ENCODE measurements at places on chromosomes 7 and 10.

DNA sequence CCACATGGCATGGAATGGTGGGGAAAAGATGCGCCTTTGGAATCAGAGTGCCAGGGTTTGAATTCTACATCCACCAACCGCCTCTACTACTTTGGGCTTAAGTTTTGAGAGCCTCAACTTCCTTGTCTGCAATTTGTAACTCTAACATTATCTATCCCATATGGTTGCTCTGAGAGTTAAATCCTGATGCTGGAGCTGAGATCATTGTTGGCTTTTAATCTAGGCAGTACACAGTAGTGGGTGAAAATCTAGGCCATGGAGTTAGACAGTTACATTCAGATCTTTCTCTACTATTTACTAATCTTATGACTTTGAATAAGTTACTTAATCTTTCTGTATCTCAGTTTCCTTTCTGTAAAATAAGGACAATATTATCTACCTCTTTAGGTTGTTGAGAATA lies 149.7 kb upstream of the AOAH start:
- DNase-seq: no peak

DNA sequence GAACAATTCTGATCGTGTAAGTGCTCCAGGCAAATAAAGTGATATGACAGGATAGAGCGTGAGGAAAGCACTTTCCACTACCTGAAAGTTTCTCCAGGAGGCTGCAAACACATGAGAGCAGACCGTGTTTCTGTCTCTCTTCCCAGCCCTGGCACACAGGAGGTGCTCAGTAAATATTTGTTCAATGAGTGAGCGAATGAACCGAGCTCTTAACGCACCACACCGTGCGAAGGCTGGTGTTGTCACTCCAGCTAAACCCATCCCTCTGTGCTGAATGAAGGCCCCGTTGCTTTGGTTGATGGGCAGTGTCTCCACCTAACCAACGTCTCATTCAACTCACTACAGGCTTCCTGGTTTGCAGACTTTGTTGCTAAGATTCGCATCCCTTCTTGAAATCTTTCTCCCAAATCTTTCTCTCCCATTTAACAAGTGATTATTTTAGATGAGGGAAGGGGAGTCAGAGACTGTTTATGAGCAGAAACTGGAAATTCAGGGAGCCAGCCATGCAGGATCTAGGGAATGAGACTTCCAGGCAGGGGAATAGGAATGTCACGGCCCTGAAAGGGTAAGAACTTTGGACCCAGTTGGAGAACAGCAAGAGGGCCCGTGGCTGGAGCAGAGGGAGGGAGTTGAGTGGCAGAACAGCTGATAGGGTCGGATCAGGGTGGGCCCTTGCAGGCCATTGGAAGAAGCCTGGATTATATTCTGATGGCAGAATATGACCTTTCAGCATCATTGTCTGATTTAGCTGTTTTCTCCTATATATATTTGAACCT lies 282.6 kb downstream of the CAMK1D start:
- no peak for DNase-seq

DNA sequence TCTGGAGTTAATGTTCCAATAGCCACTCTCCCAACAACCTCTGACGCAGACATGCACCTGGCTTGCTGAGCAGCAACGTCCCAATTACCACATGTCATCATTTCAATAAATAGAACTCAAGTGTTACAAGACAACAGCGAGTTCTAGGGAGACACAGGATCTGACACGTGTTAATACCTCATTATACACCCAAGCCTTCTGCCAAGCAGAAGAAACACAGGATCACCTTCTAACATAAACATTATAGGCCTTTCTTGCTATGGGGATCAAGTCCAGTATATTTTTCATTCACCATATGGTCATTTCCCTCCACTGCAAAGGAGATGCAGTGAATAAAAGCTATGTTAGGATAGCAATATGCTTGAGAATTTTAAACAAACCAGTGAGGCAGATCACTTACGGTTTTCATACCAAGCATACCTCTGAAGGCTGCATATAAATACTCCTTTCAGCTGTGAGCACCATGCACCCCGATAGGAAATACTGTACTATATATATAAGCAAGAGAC lies 74.2 kb downstream of the JAZF1 start:
- DNase-seq: no peak

- DNase-seq: no peak
These were observed 137.0 kb upstream of the SEMA3A start for GRCh38 chr7:84331616-84332015.

- no peak for DNase-seq
These were observed 89.5 kb downstream of the ALOX5 start for GRCh38 chr10:45463244-45464116.

GRCh38 chr10:99450156-99450555 lies 19.7 kb upstream of the GOT1 start:
- no peak for DNase-seq

DNA sequence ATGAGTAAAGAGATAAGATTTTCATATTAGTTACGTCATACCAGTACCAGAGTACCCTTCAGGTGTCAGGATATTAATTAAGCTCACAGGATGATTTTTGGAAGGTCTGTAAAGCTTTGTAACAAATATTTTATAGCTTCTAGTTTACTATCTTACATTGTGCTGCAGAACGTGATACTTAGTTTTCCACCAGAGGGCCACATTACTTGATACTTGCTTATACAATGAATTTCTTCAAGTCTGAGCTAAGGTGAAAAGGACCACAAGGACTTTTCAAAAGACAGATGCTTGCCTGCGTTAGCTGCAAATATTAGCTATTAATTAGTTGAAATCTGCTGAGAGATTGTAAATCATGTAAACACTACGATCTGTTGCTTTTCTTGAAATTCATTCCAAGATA lies 12.2 kb downstream of the FOXP2 start:
- no peak for DNase-seq

- DNase-seq: no peak
These were observed 14.3 kb downstream of the ADAM12 start for GRCh38 chr10:126373972-126374371.

DNA sequence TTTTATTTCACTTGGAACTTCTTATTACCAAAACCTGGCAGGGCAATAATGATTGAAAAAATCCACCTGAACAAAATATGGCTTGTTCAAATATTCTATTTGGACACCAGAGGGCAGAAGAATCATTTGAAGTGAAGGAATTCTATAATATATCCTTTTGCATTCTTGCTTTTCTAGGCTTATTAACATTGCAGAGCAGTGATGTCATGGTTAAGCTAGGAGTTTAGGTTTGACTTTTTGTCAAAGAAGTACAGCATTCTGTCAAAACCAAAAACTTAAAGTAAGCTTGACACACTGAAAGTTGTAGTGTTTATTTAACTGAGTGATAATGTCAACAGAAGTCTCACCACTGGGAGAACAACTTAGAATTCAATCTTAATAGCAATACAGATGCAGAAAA lies 156.0 kb downstream of the SEMA3D start:
- DNase-seq: no peak

DNA sequence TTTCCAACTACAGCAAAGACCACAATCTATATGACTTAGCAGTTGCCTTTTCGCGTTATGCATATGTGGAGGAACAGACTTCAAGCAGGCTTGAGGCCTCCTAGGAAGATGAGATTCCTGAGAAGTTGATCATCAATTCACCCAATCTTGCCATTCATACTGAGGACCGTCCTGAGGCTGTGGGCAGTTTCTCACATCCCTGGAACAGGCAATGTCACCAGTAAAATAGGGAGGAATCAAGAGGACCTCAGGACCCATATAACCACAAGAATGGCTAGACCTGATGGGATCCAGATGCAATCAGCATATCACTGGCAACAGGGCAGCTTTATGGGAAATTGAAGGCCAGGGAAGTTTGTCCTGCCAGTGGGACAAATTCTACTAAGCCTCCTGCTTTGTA lies 17.3 kb downstream of the KDM7A start:
- no peak for DNase-seq

DNA sequence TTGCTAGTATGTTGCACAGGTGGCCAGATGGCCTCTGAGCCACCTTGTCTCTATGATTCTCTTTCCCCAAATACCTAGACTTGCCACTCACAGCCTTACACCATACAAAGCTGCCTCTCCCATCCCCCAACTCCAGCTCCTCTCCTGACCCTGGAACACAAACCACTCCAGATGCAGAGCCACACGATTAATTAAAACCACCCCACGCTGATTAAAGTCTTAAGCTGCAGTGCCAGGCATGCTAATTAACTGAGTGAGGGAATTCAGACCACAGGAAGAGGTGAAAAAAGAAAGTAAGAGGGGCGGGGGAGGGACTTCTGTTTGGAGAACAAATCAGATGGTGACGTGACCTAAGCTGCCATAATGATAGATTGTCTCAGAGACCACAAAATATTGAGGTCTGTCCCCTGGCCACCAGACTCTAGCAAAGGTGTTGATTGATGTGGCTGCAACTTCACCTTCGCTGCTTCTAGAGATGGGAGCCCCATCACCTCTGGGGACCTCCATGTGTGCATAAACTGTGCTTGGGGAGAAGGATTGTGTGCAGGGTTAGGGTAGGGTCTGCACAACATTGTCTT lies 331.3 kb downstream of the PLXNA4 start:
- DNase-seq: no peak

DNA sequence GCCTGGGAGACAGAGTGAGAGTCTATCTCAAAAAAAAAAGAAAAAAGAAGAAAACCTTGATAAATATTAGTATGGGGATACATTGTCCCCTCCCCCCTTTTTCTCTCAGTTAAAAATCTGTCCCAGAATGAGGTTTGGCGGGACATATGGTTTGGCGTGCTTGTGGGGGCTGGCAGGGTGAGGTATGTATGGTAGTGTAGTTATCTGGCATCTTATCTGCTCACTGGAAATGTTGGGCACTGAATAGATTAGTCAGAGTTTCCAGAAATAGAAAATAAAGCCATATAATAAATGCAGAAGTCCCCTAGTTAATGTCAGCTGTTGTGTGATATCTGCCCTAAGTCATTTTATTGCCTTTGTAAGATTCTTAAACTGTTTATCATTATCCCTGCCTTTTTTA lies 397.5 kb upstream of the GALNT17 start:
- no peak for DNase-seq

DNA sequence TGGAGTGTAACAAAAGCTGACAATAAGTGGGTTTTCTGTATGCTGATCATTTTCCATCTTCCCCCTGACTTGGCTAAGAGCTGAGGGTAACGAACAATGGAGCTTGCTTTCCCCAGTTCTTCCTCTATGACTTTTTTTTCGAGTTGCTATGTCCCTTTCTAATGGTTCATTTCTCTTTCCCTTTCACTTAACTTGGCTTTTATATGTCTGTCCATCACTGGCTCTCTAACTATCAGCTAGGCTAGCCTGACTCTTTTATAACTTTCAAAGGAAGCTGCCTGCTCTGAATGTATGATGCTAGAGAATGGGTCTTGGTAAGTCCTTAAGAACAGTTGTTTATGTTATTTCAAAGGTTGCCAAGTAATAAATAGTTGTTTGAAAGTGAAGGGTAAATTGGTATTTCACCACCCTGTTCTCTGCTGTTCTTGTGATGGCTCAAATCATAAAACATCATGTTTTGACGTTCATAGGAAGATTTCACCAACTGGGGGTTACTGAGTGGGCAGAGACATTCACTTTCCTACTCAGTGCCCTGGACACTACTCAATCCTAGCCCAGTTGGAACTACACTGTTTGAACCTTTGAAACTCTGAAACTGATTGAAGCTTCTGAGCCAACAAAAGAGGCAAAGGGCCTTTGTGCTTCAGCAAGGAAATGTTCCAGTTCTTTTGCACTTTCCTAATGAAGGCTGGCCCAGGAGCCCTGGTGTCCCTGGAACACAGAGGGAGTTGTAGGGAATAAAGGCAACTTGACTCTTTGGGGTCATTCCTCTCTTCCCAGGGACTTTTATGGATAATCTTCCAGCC lies 85.4 kb upstream of the PHYHIPL start:
- DNase-seq: no peak

DNA sequence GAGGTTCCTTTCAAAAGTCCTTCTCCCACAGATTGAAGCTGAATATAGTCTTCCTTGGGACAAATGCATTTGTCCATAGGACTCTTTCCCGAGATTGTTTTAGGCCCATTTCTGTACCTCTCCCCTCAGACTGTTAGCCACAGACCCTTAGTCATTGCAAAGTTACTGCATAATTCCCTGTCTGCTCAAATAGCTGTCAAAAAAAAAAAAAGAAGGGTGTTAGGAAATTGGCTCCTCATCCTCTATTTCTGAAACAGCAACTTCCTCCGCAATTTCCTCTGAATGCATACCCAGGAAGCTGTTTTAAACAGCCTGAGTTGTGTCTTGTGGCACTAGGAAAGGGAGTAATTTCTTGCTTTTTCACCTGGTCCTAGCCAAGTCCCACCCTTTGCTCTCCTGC lies 5.4 kb downstream of the LRRC4 start:
- no peak for DNase-seq

GRCh38 chr7:116630357-116630756 lies 41.6 kb upstream of the MET start:
- DNase-seq: no peak

- DNase-seq: no peak
These were observed 18.5 kb upstream of the ANTXRL start for GRCh38 chr10:46268076-46268881.

DNA sequence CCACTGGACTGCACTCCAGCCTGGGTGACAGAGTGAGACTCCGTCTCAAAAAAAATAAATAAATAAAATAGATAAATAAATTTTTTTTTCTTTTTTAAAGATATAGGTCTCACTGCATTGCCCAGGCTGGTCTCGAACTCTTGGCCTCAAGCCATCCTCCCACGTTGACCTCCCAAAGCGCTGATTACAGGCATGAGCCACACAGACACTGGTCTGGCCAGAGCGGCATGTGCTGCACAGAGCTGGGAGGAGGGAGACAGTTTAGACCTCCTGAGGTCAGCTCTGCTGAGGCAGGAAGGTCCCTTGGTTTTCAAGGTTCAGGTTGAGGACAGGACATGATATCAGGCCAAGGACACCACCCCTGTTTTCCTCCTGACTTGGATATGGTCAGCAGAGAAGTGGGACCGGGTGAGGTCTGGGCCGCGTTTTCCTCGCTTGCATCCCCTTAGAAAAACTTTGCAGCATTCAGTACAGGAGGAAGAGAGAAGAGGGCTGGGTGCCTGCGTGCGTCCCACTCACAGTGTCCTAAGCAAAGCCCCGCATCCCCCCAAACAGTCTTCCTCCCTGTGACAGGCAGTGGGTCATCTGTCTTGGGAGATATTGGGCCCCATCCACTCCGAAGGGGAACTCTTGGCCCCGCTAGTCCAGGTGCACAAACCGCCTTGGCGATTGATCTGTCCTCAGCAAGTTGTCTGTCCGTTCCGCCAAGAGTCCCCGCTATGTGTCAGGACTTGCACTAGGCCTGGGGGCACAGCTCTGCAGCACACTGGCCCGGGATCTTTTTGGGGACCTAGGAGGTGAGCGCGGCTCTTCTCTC lies 56.1 kb downstream of the ZNF727 start:
- no peak for DNase-seq
